Spinal cord (tissue), 10 donors: ENCODE measurements at places on chromosomes 12 and 14.

GRCh38 chr12:22576473-22576872 lies 32.1 kb upstream of the C2CD5 start:
- H3K27ac ChIP-seq: no peak overlapping the region
- no peak for DNase-seq
- H3K36me3 ChIP-seq: no peaks in the 10 kb centered on the region
- H3K4me1 ChIP-seq: no peaks in the 10 kb centered on the region

DNA sequence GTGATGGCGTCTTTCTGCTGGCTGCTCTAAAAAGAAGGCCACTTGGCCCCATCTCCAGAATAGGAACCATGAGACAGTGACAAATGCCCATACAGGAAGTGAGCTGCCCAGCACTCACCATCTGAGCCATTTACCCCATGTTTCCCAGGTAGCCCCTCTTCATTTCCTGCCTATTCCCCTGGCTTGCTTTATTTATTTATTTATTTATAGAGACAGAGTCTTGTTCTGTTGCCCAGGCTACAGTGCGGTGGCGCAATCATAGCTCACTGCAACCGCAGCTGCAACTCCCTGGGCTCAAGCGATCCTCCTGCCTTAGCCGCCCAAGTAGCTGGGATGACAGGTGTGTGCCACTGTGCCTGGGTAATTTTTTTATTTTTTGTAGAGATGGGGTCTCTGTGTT lies 71.2 kb downstream of the RIN3 start:
- no peaks in the 10 kb centered on the region for H3K4me1 ChIP-seq
- no peak overlapping the region for H3K27ac ChIP-seq
- H3K4me3 ChIP-seq: no peak overlapping the region
- no peaks in the 10 kb centered on the region for H3K36me3 ChIP-seq
- H3K27me3 ChIP-seq: no peaks in the 10 kb centered on the region
- no peak for DNase-seq

DNA sequence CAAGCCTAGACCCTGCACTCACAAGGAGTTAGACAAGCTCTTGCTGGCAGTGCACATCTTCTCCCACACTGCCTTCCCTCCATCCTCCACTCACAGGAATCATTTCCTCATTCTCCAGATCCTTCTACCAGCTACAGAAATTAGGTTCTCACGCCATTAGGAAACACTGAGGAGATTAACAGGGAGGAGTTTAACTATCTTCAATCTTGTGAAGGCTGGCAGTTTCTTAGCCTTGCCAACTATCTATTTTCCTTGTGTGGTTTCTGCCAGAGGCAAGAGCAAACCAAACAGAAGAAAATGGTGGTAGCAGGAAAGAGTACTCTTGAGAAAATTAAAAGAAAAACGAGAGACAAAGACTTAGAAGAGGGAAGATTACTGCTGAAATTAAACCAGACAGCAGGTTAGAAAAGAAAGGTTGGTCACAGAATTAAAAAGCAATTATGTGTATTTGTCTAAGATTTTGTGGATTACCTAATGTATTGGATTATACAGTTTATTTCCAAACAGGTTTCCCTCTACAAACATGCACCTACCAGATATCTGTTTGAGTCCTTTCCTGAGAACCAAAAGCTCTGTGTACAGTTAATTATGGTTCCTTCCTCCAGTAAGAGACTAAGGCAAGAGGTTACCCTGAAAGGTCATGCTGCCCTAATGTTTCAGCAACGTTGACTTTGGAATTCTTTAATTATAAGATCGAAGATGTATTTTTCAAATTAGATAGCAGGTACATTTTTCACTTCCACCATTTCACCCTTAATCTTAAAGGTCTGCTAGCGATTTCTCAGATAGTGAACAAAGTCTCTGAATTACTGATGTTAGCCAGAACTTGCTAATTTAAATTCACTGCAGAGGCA lies 5.0 kb downstream of the RERG start:
- H3K27me3 ChIP-seq: peaks cover 2% of the 10 kb centered on the region
- peaks cover 4% of the 10 kb centered on the region for H3K4me1 ChIP-seq
- H3K36me3 ChIP-seq: no peaks in the 10 kb centered on the region
- no peak for DNase-seq
- H3K27ac ChIP-seq: no peak overlapping the region
- no peak overlapping the region for H3K4me3 ChIP-seq

GRCh38 chr12:2320841-2321240 lies 268.1 kb downstream of the CACNA1C start:
- H3K27ac ChIP-seq: no peak overlapping the region
- H3K4me1 ChIP-seq: peaks cover 22% of the 10 kb centered on the region
- DNase-seq: no peak
- no peaks in the 10 kb centered on the region for H3K27me3 ChIP-seq
- peaks cover 4% of the 10 kb centered on the region for H3K36me3 ChIP-seq

- H3K27me3 ChIP-seq: no peaks in the 10 kb centered on the region
- H3K4me3 ChIP-seq: no peak overlapping the region
- H3K36me3 ChIP-seq: no peaks in the 10 kb centered on the region
- DNase-seq: no peak
- H3K27ac ChIP-seq: no peak overlapping the region
- H3K4me1 ChIP-seq: no peaks in the 10 kb centered on the region
Measured at GRCh38 chr14:89658977-89659670, 242.1 kb upstream of the FOXN3 start.

GRCh38 chr12:15782667-15783066 lies 6.5 kb downstream of the EPS8 start:
- DNase-seq: no peak
- H3K27ac ChIP-seq: no peak overlapping the region
- no peak overlapping the region for H3K4me3 ChIP-seq
- H3K4me1 ChIP-seq: no peaks in the 10 kb centered on the region
- H3K27me3 ChIP-seq: no peaks in the 10 kb centered on the region

- DNase-seq: no peak
- no peaks in the 10 kb centered on the region for H3K36me3 ChIP-seq
- no peak overlapping the region for H3K4me3 ChIP-seq
- H3K27me3 ChIP-seq: no peaks in the 10 kb centered on the region
- H3K4me1 ChIP-seq: no peaks in the 10 kb centered on the region
- no peak overlapping the region for H3K27ac ChIP-seq
Measured at GRCh38 chr12:110062241-110062640, 13.9 kb upstream of the C12orf76 start.

DNA sequence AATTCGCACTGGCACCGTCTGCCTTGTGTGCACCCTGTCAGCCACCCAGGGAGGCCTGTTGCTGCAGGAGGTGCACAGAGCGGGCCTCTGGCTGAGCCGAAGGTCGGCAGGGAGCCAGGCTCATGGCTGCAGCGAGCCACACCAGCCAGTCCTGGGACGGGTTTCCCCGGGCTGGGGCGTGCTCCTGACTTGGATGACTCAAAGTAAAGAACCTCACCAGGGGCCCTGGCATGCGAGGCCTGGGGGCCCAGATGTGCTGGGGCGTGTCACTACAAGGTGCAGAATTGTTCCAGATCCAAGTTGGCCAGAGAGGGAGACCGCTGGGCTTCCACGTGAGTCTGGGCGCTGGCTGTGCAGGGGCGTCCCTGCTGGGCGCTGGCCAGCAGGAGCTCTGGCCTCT lies 34.5 kb downstream of the FBRSL1 start:
- no peak for DNase-seq
- H3K27ac ChIP-seq: no peak overlapping the region
- no peak overlapping the region for H3K4me3 ChIP-seq

DNA sequence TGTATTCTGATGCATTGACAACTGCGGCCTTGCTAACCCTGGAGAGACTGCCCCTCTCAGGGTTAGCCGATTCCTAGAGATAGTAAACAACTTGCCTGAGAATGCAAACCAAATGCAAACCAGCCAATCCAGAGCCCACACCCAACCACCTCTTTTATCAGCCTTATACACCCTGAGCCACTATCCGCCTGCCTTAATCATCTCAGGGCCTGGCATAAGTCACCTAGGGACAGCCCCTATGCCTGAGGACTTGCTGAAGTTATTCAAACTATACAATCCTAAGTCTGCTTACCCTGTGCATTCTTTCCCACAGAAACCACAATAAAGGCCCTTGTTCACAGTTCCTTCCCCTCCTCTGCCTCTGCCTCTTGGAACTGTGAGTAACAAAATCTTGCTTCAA lies 177.2 kb downstream of the KCNA5 start:
- no peak for DNase-seq
- H3K4me3 ChIP-seq: no peak overlapping the region
- no peaks in the 10 kb centered on the region for H3K27me3 ChIP-seq
- H3K36me3 ChIP-seq: no peaks in the 10 kb centered on the region
- no peaks in the 10 kb centered on the region for H3K4me1 ChIP-seq
- H3K27ac ChIP-seq: no peak overlapping the region

GRCh38 chr12:18998343-18999261 lies 130.9 kb upstream of the PLEKHA5 start:
- no peak overlapping the region for H3K27ac ChIP-seq
- DNase-seq: no peak
- H3K4me3 ChIP-seq: no peak overlapping the region

DNA sequence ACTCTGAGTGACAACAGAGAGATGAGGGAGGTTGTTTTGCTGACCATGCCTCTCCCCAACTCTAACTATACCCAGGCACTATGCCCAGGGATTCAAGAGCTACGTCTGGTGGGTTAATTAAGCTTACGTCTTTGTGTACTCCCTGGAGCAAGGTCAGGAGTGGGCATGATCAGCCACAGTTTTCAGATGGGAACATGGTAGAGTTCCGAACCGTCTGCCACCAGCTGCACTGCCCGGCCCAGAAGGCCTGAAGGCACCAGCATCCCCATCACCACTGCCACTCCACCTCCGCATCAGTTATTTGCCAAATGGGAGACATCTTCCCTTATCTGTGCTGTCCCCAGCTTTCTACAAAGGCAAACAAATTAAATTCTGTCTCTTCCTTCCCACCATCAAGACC lies 11.1 kb upstream of the GPX2 start:
- no peak for DNase-seq
- H3K36me3 ChIP-seq: peaks cover 44% of the 10 kb centered on the region
- H3K27me3 ChIP-seq: no peaks in the 10 kb centered on the region
- H3K4me1 ChIP-seq: no peaks in the 10 kb centered on the region
- no peak overlapping the region for H3K27ac ChIP-seq
- H3K4me3 ChIP-seq: no peak overlapping the region

GRCh38 chr14:62329427-62329826 lies 567.2 kb downstream of the SNAPC1 start:
- no peak for DNase-seq
- no peak overlapping the region for H3K27ac ChIP-seq
- H3K36me3 ChIP-seq: no peaks in the 10 kb centered on the region
- no peaks in the 10 kb centered on the region for H3K27me3 ChIP-seq
- H3K4me1 ChIP-seq: no peaks in the 10 kb centered on the region
- H3K4me3 ChIP-seq: no peak overlapping the region

GRCh38 chr12:51339750-51340149 lies 6.7 kb downstream of the CELA1 start:
- DNase-seq: no peak
- no peaks in the 10 kb centered on the region for H3K36me3 ChIP-seq
- H3K4me1 ChIP-seq: peaks cover 3% of the 10 kb centered on the region
- no peaks in the 10 kb centered on the region for H3K27me3 ChIP-seq
- no peak overlapping the region for H3K4me3 ChIP-seq

DNA sequence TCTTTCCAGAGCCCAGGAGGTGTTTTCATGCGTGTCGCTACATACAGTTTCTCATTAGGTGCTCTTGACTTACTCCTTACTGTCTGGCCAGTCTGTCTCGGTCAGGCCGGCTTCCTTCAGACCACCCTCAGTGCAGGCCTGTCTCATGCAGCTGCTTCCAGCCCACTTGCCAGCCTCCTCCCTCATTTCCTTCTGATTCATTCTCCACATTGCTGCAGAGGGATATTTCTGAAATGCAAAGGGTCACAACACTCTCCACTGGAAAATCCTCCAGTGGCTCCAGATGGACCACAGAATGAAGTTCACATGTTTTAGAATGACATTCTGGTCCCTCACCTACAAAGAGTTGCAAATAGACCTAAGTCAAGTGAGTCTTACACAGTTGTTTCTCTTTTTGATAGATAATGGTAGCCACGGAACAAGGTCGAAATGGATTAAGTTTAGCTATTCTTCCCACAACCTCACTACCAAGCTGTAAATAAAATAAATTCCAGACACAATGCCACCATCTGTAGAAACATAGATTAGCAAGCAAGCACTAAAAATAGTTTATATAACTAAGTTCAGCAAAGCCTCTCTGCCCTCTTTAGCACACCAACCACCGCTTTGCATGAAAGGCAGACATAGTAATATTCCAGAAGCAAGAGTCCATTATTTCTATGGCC lies 146.9 kb downstream of the ESR2 start:
- DNase-seq: no peak
- H3K4me1 ChIP-seq: no peaks in the 10 kb centered on the region
- H3K4me3 ChIP-seq: no peak overlapping the region
- H3K27me3 ChIP-seq: no peaks in the 10 kb centered on the region
- peaks cover 10% of the 10 kb centered on the region for H3K36me3 ChIP-seq
- no peak overlapping the region for H3K27ac ChIP-seq

GRCh38 chr14:33842299-33842698 lies 108.6 kb downstream of the EGLN3 start:
- H3K36me3 ChIP-seq: no peaks in the 10 kb centered on the region
- H3K27ac ChIP-seq: no peak overlapping the region
- H3K27me3 ChIP-seq: no peaks in the 10 kb centered on the region
- no peak for DNase-seq

DNA sequence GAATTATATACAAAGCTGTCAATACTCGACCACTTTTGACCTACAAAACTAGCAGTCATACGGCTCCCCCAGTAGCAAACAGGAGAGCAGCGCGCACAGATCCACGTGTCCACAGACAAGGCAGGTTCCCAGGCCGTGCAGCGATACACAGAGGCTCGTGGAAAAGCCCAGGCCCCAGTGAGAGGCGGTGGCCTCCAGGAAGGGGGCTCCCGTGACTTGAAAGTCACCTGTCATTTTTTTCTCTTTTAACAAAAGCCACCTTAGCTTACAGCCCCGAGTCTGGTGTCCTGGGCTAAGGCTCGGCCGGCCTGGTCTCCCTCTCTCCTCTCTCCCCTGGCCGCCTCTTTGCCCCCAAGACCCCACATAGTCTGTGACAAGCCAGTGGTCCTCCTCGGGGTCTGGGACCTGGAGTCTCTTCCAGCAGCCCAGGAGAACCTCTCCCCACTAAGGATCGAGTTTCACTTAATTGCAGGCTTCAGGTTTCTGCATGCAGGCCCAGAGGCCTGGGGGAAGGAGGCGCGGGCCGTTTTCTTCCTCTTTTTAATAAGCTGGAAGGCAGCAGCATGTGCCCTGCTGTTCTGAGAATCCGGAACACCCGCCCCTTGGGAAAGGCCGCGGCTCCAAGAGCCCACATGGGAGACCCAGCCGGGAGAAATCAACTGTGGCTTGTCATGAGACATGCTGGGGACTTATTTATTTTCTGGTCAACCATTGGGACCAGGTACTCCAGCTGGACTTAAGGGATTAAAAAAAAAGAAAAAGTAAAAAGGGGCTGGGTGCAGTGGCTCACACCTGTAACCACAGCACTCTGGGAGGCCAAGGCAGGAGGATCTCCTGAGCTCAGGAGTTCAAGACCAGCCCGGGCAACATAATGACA lies 15.9 kb downstream of the NCOR2 start:
- DNase-seq: no peak
- no peak overlapping the region for H3K4me3 ChIP-seq
- H3K36me3 ChIP-seq: peaks cover 26% of the 10 kb centered on the region
- H3K27me3 ChIP-seq: no peaks in the 10 kb centered on the region

- no peaks in the 10 kb centered on the region for H3K27me3 ChIP-seq
- no peak overlapping the region for H3K4me3 ChIP-seq
- no peaks in the 10 kb centered on the region for H3K36me3 ChIP-seq
- no peaks in the 10 kb centered on the region for H3K4me1 ChIP-seq
- no peak overlapping the region for H3K27ac ChIP-seq
Measured at GRCh38 chr12:517538-517937, 57.8 kb downstream of the B4GALNT3 start.
